ENCODE measurements at places on chromosomes 5 and 9. TPM values are rescaled to one million over a fixed set of nuclear protein-coding genes. Genes with fewer than 3 reads are reported as not detected.

DNA sequence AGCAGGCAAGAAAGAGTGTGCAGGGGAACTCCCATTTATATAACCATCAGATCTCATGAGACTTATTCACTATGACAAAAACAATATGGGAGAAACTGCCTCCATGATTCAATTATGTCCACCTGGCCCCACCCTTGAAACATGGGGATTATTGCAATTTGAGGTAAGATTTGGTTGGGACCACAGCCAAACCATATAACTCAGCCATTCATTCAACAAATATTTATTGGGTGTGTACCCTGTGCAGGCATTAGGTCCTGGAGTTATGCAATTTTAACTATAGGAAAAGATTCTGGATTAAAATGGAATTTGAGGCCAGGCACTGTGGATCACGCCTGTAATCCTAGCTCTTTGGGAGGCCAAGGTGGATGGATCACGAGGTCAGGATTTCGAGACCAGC lies 124.2 kb upstream of the GAS1 start:
- H3K4me1 ChIP-seq: no peaks in the 10 kb centered on the region
- H3K27ac ChIP-seq: no peak overlapping the region
- H3K36me3 ChIP-seq: no peaks in the 10 kb centered on the region
- H3K27me3 ChIP-seq: no peaks in the 10 kb centered on the region

Gene PCDHB14
- not detected for total RNA-seq

DNA sequence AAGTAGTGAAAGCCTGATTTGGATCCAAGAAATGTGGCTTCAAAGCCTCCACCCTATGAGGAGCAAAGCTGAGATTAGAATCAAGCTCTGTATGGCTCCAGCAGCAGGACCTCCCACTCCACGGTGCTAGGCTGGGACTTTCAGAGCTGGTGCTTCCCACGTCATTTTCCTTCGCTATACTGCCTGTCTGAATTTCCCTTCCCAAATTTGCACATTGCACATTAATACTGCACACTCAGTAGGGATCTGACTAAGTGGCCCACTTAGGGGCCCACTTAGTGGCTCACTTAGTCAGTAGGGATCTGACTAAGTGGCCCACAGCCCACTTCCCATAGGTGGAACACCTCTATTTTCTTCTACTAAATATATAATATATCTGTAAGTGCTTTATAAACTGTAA lies 14.1 kb upstream of the SPDL1 start:
- DNase-seq: no peak
- no peaks in the 10 kb centered on the region for H3K36me3 ChIP-seq
- H3K4me1 ChIP-seq: no peaks in the 10 kb centered on the region
- peaks cover 29% of the 10 kb centered on the region for H3K27me3 ChIP-seq

Gene RBM22
- 71.7 TPM for total RNA-seq

Gene HAVCR1
- 1.2 TPM for total RNA-seq

DNA sequence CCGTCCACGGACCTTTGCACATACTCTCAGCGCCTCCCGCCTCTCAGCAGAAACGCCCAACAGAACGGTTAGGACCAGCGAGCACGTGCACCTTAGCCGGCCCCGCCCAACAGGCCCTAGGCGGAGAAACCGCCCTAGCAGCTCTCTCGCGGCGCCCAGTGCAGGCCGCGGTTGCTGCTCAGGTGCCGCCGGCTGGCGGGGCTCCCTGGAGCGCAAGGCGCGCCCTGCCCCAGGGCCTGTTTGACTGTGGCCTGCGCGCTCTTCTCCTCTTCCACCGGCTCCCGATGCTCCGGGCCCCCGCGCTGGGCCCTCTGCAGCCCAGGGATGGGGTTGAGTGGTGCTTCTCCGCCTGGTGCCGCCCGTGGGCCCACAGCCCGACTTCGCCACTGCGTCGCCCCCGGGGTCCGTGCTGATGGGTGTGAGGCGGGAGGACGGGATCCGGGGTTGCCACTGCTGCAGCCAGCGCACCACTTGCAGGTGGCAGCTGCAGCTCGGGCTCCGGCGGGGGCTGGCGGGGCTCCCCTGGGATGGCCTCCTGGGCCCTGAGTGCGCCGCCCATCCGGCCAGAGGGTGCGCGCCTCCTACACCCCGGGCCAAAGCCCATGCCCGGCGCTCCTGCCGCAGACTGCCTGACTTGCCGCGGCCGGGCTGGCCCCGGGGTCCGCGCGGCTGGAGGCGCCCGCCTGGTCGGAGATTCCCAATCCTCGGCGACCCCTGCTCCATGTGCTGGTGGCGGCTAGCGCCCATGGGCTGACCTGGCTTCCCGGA lies 1889.4 kb upstream of the CDH9 start:
- H3K36me3 ChIP-seq: no peaks in the 10 kb centered on the region
- H3K4me1 ChIP-seq: no peaks in the 10 kb centered on the region
- no peaks in the 10 kb centered on the region for H3K27me3 ChIP-seq
- H3K27ac ChIP-seq: no peak overlapping the region
- no peak overlapping the region for H3K4me3 ChIP-seq

DNA sequence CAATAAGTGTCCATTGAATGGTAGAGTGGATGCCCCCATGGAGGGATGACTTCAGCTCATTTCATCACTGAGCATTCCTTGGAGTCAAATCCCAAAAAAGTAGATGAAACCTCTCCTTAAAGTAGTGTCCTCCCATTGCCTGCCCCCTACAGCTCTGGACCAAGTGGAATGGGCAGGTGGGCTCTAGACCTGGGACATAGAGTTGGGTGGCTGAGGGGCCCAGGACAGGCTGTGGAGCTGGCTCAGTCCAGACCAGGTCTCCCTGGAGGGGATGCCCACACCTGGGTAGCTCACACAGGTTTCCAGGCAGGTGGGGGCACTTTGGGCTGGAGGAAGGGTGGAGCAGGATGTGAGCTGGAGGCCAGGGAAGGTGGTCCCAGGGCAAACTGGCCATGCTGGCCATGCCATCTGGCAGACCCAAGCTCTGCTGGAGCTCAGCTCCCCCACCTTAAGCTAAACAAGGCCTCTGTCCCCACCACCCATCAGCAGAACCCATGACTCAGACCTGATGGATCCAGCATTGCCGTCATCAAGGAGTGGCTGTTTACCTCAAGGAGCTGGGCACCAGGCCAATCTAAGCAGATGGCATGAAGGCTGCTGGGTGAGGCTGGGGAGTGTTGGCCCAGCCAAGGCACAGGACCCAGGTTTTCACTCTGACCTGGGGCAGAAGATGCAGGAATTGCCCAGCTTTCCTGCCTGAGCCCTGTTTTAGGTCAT lies 6.2 kb upstream of the SPINK4 start:
- H3K4me1 ChIP-seq: no peaks in the 10 kb centered on the region
- peaks cover 2% of the 10 kb centered on the region for H3K27me3 ChIP-seq
- H3K36me3 ChIP-seq: no peaks in the 10 kb centered on the region

DNA sequence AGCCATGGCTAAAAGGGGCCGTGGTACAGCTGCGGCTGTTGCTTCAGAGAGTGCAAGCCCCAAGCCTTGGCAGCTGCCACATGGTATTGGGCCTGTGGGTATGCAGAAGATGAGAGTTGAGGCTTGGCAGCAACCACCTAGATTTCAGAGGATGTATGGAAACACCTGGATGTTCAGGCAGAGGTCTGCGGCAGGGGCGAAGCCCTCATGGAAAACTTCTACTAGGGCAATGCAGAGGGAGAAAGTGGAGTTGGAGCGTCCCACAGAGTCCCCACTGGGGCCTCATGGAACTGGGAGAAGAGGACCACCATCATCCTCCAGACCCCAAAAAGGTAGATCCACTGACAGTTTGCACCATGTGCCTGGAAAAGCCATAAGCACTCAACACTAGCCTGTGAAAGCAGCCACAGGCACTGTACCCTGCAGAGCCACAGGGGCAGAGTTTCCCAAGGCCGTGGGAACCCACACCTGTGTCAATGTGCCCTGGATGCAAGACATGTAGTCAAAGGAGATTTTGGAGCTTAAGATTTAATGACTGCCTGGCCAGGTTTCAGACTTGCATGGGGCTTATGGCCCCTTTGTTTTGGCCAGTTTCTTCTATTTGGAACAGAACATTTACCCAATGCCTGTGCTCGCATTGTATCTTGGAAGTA lies 65.9 kb downstream of the DMXL1 start:
- H3K36me3 ChIP-seq: peaks cover 80% of the 10 kb centered on the region
- DNase-seq: no peak
- H3K4me3 ChIP-seq: no peak overlapping the region
- H3K27me3 ChIP-seq: no peaks in the 10 kb centered on the region
- H3K27ac ChIP-seq: no peak overlapping the region

GRCh38 chr9:68913054-68913453 lies 100.9 kb downstream of the PRKACG start:
- H3K4me1 ChIP-seq: peaks cover 37% of the 10 kb centered on the region
- no peak overlapping the region for H3K4me3 ChIP-seq
- peak overlapping the region; percentile 65 for H3K27ac ChIP-seq
- H3K27me3 ChIP-seq: no peaks in the 10 kb centered on the region
- DNase-seq: no peak
- peaks cover 57% of the 10 kb centered on the region for H3K36me3 ChIP-seq

DNA sequence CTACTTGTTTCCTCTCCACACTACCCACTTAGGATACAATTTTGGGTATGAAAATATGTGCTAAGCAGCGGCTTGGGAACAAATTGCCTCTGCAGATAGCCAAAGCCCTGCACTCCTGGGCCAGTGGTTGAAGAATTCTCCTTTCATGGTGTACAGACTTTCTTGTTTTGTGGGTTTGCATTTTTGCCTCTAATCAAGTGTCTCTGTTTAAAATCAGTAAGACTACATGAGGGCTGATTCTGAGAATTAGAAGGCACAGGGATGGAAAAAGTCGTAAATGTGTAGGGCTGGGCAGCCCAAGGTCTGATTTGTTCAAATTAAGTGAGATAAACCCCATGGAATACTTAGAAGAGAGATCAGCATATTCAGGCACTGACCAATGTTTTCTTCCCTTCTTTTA lies 103.7 kb upstream of the CD180 start:
- no peak overlapping the region for H3K27ac ChIP-seq
- no peaks in the 10 kb centered on the region for H3K36me3 ChIP-seq
- no peaks in the 10 kb centered on the region for H3K4me1 ChIP-seq
- no peaks in the 10 kb centered on the region for H3K27me3 ChIP-seq
- no peak for DNase-seq
- no peak overlapping the region for H3K4me3 ChIP-seq

GRCh38 chr5:150765011-150765798 lies 6.4 kb upstream of the DCTN4 start:
- no peaks in the 10 kb centered on the region for H3K27me3 ChIP-seq
- DNase-seq: no peak
- no peak overlapping the region for H3K4me3 ChIP-seq

DNA sequence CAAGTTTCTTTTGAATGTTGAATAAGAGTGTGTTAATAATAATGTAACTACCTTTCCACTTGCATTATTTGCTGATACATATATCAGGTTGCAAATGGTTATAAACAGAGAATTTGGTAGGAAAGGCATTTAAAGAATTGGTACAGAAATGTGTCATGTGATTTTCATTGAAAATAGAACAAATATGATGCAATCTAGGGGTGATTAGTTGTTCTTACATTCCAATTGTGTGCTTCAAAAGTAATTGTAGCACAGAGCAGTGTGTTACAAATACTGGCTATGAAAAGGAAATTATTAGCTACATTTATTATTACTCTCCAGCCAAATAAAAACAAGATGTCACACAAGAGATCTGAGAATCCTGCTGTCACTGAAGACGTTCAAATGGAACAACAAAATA lies 61.8 kb upstream of the PRDM9 start:
- no peaks in the 10 kb centered on the region for H3K27me3 ChIP-seq
- H3K4me1 ChIP-seq: no peaks in the 10 kb centered on the region
- no peak overlapping the region for H3K27ac ChIP-seq
- H3K36me3 ChIP-seq: no peaks in the 10 kb centered on the region

GRCh38 chr5:99926463-99926862 lies 608.7 kb upstream of the FAM174A start:
- no peak overlapping the region for H3K4me3 ChIP-seq
- H3K36me3 ChIP-seq: no peaks in the 10 kb centered on the region
- no peak overlapping the region for H3K27ac ChIP-seq

Gene PLPPR1
- not detected for total RNA-seq

GRCh38 chr9:9792144-9792857 lies 820.5 kb downstream of the PTPRD start:
- no peak overlapping the region for H3K27ac ChIP-seq
- H3K36me3 ChIP-seq: no peaks in the 10 kb centered on the region
- no peak overlapping the region for H3K4me3 ChIP-seq
- H3K4me1 ChIP-seq: no peaks in the 10 kb centered on the region

GRCh38 chr9:137161558-137162486 lies 8.0 kb downstream of the LRRC26 start:
- no peaks in the 10 kb centered on the region for H3K4me1 ChIP-seq
- no peak overlapping the region for H3K4me3 ChIP-seq
- no peaks in the 10 kb centered on the region for H3K36me3 ChIP-seq
- H3K27ac ChIP-seq: no peak overlapping the region
- peaks cover 38% of the 10 kb centered on the region for H3K27me3 ChIP-seq

Gene CYSRT1
- 0.50 TPM for total RNA-seq

DNA sequence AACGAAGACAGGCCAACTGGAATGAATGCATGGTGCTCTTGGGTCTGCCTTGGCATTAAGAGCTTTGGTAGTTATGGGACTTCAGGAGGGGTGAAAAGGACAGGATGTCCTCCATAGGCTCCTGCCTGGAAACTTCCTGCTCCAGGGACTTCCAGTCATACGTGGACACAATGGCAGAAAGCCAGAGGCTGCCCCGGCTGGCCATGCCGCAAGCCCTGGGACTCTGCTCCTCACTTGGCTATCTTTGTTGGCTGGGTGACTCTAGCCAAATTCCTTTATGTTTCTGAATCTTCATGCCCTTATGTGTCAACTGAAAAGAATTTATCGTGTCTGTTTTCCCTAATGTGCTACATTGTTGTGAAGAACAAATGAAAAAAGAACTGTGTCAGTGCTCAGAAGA lies 136.9 kb downstream of the SIL1 start:
- H3K4me3 ChIP-seq: no peak overlapping the region
- no peaks in the 10 kb centered on the region for H3K27me3 ChIP-seq
- no peaks in the 10 kb centered on the region for H3K36me3 ChIP-seq

- no peaks in the 10 kb centered on the region for H3K27me3 ChIP-seq
- peaks cover 13% of the 10 kb centered on the region for H3K36me3 ChIP-seq
- no peak for DNase-seq
These were observed 43.5 kb downstream of the PKD2L2 start for GRCh38 chr5:137932800-137933199.

Gene FAXDC2
- total RNA-seq: not detected

Gene PRRX2
- 5.1 TPM for total RNA-seq

All from activated T-helper 2 cell treated with anti-CD3 and anti-CD28 coated beads, Interferon-gamma antibody, Interleukin-2, Interleukin-4, amounts not matched to agents 10 μg/mL and 5 μg/mL and 100 μg/mL, durations not matched to agents 14 hours and 24 hours and 36 hours (primary cell).